RCC 7860 (cell line): ENCODE measurements at places on chromosomes 16 and 17.
A peak's percentile ranks its signal among the peaks of the same experiment; 100 is the strongest.

- no peak for DNase-seq
Observed at GRCh38 chr16:29784901-29785500, 5.5 kb upstream of the KIF22 start.

DNA sequence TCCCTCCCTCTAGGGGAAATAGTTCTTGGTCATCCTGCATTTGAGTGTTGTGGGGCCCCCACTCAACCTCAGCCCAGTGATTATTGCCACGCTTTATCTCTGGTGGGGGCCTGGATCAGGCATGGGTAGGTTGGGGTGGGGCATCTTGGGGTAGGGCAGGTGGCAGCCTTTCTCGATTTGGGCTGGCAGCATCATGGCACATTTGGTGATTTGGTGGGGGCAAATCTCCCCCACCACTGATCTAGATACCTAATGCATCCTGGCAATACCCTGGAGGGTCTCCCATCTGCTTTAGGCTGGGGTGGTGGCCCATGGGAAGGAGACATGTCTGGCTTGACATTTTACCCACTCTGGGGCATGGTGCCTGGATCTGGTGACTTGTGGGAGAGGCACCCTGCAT is 40.2 kb downstream of the NLRP1 start:
- no peak for DNase-seq

GRCh38 chr17:27323538-27324215 is 29.8 kb downstream of the WSB1 start:
- no peak for DNase-seq

DNA sequence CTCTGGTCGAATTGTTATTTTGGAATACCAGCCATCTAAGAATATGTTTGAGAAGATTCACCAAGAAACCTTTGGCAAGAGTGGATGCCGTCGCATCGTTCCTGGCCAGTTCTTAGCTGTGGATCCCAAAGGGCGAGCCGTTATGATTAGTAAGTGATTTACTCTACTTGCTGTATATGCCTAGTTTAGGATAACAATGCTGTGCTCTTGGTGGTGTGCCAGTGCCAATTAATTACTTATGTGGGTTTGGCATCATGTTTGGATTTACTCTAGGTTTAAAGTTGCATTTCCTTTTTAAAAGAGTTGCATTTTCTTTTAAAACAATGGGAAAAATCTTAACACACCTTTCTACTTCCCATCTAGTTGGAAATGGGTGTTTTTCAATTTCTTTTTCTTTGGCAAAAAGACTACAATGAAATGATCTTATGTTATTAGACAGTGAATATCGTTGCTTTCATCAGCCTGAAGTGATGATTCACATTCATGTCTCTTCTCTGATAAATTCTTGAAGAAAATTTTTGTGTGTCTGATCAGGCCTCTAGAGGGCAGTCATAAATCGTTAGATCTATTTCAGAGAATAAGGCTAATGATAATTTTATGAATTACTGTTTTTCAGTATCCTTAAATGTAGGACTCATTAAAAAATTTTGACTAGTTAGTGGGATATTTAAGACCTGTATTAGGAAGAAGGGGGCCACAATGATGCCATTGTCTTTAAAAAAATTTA is 5.6 kb downstream of the SF3B3 start:
- DNase-seq = peak; percentile 45

DNA sequence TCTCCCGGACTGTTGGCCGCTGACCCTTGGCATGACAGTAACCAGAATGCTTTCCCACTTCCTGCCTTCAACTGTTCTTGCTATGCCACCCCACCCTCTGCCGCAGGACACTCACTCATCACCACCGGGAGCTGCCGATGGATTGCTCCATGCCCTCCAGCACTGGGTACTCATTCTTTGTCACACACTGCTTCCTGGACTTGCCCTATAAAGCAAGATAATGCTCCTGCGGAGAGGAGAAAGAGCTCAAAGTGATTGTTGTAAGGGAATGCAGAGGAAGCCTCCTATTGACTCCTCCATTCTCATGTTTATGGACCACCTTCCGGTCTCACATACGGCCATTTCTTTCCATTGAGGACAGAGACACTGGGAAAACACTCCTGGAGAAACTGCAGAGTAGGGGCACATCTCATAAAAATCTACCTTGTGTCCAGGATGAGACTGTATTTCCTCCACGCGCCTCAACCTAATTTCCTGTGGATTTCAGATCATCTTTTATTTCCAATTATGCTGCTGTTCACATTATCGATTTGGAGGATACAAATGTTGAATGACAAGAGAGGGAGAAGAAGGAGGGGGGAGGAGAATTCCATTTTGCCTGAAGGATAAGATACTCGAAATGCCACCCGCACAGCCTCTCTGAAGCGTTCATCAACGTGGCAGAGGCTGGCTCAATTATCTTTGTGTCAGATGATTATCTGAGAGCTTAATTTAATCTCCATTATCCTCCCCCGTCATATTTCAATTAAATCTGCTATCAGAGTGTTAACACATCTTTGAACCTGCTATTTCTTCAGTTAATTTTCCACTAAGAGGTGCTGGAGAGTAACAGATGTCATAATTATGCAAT is 486.1 kb upstream of the SALL1 start:
- DNase-seq = peak; percentile 92

- peak; percentile 78 for DNase-seq
Observed at GRCh38 chr16:29821643-29822115, 1.4 kb downstream of the MVP start.

DNA sequence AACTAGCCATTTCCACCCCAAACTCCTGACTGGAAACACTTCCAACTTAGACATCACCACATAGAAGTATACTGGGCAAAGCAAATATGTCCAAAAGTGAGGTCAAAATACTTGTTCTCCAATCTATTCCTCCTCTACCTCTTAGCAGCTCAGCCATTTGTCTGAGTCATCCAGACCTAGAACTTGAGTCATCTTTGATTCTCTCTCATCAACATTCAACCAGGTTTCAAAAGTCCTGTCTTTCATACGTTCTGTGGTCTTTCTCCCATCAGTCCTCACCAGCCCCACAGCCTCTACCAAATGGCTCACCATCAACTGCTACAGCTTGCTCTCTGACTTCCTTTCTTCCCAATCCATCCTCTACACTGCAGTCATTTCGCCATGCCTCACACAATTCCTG is 6.8 kb downstream of the ANKFY1 start:
- DNase-seq = peak; percentile 17

GRCh38 chr17:5947701-5948180 is 122.4 kb upstream of the WSCD1 start:
- no peak for DNase-seq
